ENCODE measurements at places on chromosomes 3 and 15. TPM values are rescaled to one million over a fixed set of nuclear protein-coding genes. Genes with fewer than 3 reads are reported as not detected.

DNA sequence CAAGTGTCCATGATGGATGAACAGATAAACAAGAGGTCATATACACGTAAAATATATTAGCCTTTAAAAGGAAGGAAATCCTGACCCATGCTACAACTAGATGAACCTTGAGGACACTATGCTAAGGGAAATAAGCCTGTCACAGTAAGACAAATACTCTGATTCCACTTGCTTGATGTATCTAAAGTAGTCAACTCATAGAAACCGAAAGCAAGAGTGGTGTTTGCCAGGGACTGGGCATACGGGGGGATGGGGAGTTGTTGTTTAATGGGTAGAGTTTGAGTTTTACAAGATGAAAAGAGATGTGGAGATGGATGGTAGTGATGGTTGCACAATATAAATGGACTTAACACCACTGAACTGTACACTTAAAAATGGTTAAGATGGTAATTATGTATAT is 65.4 kb downstream of the C3orf70 start:
- DNase-seq: no peak

DNA sequence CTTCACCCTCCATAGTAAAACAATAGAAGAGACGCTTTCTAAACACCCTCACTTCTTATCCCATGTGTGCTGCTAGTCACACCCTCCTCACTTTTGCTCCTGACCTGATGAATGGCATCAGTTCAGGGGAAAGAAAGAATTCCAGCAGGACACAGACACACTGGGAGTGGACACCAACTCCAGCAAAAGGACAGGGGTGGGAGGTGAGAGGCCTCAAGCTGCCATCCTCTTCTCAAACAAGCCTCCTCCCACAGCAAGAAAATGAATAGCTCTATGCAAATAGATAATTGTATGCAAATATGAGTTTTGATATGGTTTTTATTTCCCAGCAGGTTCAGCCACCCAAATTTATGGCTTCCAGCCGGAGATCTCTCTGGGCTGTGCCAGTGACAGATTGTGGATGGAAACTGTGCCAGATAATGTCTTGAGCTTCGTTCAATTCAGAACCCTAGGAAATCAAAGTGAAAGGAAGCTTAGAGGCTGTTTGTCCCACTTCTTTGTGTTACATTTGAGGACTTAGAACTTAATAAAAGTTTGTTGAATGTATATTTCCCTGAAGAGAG is 209.3 kb upstream of the PPP2R3A start:
- no peak for DNase-seq

- DNase-seq: no peak
Observed at GRCh38 chr15:40271685-40272484, 11.0 kb downstream of the ANKRD63 start.

RHCG gene
- not detected for total RNA-seq

- DNase-seq: peak; percentile 17
Observed at GRCh38 chr15:62021991-62022600, 38.2 kb downstream of the VPS13C start.

DNA sequence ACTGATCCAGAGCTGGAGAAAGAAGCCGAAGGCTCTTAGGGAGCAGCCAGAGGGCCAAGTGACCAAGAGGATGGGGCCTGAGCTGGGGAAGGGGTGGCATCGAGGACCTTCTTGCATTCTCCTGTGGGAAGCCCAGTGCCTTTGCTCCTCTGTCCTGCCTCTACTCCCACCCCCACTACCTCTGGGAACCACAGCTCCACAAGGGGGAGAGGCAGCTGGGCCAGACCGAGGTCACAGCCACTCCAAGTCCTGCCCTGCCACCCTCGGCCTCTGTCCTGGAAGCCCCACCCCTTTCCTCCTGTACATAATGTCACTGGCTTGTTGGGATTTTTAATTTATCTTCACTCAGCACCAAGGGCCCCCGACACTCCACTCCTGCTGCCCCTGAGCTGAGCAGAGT is 9.5 kb downstream of the CHRD start:
- no peak for DNase-seq

- DNase-seq: no peak
Observed at GRCh38 chr3:186782542-186783057, 777 bp upstream of the EIF4A2 start.

GRCh38 chr15:85892232-85892631 is 97.5 kb upstream of the KLHL25 start:
- no peak for DNase-seq

REC114 gene
- not detected for total RNA-seq

DNA sequence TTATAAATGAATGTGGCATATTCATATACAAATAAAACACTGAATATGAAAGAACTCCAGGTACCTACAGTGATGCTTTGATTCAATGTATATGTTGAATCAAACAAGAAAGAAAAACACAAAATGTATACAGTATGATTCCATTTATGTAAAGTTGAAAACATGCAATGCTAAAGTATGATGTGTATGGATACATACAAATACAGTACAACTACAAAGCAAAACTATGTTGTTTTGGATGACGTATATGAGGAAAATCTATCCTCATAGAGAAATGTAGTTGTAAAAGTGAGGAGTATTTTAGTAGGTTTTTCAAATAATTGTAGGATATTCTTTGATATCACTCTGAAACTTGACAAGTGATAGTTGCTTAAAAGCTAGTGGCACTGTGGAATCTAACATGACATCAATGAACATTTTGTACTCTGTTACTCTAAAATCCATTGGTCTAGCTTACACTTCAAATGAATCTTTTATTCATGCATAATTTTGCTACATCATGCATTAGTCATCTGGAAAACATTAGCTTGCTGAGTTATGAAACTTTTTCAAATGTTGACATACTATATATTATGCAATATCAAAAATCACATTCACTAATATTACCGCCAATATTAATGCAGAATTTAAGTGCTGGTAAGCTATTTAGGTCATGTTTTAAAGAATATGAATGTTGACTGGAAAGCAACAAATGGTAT is 278.1 kb upstream of the CHRNA7 start:
- DNase-seq: no peak

DNA sequence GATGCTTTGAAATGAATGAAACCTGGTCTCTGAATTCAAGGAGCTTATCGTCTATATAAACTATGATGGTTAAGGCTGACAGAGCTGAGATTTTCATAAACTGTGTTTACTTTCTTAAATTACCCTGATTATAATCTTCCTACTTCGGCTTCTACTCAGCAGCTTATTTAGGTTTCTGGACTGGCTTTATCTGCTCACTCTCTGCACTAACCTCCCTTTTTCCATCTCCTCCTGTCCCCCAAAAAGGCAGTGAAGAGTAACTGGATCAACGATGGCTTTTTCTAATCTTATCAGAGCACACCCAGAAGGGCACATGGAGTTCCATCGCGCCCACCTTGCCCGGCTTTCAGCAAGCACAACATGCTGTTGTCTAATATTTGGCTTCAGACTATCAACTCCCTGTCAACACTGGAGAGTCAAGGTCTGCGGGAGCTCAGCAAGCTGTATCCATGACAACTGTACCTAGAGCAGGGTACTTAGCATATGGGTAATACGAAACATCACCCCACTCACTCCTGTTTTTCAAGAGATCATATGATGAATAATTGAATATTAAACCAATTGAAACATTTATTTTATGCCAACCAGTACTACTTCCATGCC is 417.3 kb downstream of the GABRB3 start:
- DNase-seq: no peak

- DNase-seq: peak; percentile 98
Observed at GRCh38 chr3:183285828-183286457, 32.9 kb downstream of the B3GNT5 start.

DNA sequence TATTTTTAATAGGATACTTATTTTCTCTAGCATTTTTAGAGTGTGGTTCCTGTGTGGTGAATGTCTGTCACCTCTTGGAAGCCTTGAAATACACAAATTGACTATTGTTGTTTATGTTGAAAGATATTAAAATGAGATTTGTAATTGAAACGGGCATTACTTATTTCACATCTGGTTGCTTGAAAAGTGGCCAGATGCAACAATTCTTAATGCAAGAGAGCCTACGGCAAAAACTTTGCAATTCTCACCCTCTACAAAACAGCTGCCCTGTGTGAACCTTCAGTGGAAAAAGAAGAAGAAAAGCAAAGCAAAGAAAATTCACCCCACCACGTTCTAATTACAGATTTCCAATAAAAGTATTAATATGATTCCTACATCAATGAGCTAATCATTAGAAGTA is 46.6 kb downstream of the PPARG start:
- DNase-seq: no peak

DNA sequence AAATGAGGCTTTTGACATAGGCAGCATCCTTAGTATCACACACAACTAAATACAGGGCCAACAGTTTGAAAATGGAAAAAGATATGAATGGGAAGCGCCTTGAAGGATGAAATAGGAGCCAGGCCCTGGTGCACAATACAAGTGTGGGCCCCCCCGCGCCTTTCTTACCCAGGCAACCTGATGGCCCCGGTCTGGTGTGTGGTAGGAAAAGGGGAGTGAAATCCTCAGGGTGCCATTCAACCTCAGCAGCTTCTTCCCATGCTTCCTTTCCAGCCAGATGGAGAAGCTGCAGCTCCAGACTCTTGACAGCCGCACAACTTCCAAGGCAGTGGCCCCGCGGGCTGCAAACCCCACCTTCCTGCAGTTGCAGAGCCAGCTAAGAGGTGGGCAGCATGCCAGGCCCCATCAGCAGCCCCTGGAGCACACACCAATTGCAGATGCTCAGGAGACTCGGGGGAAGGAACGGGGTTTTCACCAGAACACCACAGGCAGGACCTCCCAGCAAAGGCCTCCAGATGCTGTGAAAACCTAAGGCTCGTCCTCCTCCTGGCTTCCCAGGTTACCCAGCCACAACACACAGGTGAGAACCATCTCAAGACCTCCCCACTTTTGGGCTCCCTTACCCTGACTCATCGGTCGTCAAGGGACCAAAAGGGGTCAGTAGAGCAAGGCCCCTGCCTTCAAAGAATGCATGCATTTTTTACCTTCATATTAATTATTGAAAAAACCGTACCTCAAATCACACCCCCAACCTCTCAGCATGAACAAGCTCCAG is 101.6 kb downstream of the CPN2 start:
- peak; percentile 75 for DNase-seq

GRCh38 chr15:71649894-71650293 is 160.5 kb upstream of the NR2E3 start:
- peak; percentile 66 for DNase-seq

- DNase-seq: no peak
Observed at GRCh38 chr3:4359805-4360502, 56.8 kb downstream of the SETMAR start.

DNA sequence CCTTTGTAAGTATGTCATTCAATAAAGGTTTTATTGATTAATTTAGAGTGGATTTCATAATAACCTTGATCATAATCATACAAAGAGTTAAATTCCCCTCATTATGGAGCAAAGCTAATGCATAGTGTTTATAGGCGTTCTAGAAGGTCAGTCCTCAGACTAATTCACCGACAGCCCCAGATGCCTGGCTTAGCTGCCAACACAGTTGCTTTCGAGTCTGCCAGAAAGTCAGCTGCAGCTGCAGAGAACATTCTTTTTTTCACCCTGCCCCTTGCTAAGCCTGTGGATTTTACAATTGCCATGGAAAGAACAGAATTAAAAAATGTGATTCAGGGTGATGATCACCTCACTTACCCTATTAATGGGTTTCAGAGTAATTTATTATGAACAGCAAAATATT is 21.2 kb downstream of the CADM2 start:
- no peak for DNase-seq

- DNase-seq: peak; percentile 30
Observed at GRCh38 chr3:132342183-132342582, 25.0 kb downstream of the ACP3 start.

- no peak for DNase-seq
Observed at GRCh38 chr15:25208735-25209134, 230.1 kb downstream of the UBE3A start.

DNA sequence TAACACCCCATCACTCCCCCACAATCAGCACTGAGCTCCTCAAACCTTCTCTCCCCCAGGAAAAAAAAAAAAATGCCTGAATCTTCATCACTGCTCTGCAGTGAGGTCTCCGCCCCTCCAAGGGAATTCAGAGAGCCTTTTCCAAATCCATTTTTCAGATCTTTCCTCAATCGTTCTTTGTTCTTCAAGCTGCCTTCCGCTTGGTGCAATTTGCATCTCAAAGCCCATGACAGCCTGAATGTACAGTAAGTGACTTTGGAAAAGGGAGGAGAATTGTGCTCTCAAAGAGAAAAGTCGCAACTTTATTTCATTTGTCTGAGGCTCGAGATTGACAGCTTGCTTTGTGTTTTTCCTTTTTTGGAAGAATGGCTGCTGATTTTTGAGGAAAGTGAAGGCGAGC is 75.0 kb downstream of the CORO2B start:
- no peak for DNase-seq

- DNase-seq: no peak
Observed at GRCh38 chr3:44330444-44330843, 8.1 kb upstream of the TCAIM start.

Measured in RPMI7951 (cell line).